ENCODE measurements at places on chromosomes 5 and 9.

GRCh38 chr9:117435630-117436261 is 20.9 kb upstream of the ASTN2 start:
- DNase-seq = no peak

DNA sequence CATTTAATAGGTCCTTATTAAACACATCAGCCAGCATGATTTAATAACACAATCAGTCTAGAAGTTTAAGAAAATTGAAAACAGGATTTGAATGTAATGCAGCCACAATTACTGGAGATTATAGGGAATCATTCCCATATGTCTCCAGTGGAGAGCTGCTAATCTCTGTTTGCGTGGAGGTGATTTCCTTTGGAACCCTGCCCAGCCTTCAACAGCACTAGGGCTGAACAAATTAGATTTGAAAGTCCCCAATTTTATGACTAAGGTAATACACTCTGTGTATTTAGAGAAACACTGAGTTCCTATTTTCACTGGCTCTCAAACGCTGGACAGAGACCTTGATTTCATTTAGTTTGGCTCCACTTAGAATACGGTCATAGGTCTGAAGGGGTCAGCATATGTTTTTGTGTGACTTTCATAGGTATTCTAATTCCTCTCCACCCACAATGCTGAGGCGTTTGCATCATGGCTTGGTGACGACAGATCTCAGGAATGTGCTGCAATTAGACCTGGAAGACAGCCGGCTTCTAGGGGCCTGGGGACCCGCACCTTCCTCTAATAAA is 508.3 kb downstream of the EBF1 start:
- DNase-seq = no peak

GRCh38 chr5:134555223-134555889 is 29.9 kb downstream of the JADE2 start:
- peak; percentile 30 for DNase-seq

GRCh38 chr5:81908044-81908443 is 63.8 kb upstream of the ATG10 start:
- DNase-seq = no peak

DNA sequence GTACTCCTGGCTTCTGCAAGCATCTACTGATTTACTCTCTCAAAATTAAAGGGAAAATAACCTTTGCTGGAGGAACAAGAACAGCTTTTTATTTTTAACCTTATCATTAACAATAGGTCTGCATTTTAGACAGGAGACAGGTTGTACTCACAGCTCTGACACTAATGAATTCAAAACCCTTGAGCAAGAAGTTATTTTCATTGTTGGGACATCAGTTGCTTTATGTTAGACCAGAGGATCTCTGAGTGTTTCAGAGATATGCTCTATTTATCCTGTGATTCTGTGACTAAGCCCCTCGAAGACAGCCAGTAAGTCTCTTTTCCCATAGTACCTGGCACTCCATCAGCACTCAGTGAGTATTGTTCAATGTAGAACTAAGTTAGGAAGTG is 190.2 kb upstream of the PCSK5 start:
- no peak for DNase-seq

DNA sequence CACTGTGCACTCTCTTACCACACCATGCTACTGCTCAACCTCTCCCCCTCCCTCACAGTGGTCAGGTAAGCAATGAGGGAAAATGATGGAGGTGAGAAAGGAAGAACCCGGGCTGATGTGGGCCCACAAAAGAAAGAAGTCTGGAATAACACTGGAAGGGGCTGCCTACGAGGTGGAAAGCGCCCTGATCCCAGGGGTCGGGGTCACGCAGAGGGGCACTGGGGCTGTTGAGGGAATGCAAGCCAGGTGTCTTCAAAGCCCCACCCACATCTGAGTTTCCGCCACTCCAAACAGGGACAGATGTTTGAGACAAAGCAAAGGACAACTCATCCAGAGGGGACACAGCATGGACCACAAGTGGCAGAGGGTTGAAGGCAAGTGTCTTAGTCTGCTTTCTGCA is 4.2 kb downstream of the TNIP1 start:
- no peak for DNase-seq

DNA sequence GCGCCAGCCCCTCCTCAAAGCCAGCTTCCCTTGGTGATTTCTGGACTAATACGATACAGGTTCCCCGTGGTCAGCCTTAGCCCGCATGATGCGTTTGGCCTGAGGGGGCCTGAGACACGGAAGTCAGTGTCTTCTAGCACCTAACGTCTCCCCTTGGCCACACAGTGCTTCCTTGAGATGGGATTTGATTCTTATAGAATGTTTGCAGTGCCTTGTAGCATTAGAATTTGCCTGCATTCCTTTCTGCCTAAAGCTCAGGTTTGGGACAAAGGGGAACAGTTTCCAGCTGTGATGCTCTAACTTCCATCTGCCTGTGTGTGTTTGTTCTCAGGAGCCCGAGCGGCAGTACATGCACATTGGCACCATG is 34.4 kb downstream of the CFAP90 start:
- no peak for DNase-seq

- DNase-seq = peak; percentile 72
Observed at GRCh38 chr5:41924872-41925554, at the start of gene FBXO4. Gene FBXO4 (plus strand): TSS chr5:41925281. CDS start chr5:41925310, 29 bp downstream.

DNA sequence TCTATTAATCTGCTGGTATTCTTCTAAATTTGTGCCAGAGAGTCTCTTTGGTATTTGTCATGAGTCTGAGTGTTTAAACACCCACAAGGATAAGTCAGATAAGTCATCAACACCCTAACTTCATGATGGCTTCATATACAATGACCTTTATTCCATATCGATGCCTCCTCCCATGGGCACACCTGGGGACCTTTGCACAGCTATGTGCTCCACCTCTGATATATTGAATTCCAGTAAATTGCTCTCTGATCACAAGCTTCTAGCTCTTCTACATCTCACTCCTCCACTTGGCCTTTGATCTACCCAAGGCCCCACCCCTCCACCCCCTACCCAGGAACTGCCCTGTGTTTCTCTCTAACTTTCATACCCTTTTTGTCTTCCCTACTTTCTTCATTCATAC is 102.7 kb upstream of the MIER3 start:
- no peak for DNase-seq

DNA sequence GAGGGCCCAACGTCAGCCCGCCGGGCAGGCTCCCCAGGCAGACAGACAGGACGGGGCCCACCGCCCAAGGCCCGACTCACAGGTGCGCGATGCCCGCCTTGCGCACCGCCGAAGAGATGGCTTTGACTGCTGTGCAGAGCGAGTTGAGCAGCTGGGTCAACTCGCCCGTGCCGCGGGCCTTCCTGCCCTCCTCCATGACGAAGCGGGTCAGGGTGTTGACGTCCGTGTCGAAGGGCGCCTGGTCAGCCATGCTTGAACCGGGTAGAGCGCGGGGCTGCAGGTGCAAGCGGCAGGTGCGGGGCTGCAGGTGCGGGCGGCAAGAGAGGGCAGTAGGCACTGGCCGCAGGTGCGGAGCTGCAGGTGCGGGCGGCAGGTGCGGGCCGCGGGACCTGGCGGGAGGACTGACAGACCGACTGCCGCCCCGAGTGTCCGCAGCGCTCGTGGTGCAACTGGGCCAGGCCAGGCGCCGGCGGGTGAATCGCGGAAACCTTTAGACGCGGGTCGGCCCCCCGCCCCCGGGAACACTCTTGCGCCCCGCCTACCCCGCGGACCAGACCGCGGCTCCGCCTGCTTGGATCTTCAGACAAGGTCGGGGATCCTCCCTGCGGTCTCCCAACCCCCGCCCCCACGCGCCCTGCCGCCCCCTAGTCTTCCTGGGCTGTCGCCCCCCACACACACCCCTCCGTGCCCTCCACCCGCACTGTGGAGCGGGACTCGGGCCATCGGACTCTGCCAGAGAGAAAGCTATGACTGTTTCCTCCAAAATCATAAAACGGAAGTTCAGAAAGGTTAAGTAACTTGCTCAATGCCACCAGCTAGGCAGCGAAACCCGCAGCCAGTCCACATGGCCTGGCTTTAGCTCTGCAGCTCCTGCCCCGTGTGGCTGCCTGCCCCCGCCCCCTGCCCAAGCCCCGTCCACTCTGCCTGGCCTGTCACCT is at the start of gene FBP1:
FBP1 (minus strand) TSS at position 458 of the 938 bp plus-strand sequence; CDS start at position 250, 208 bp downstream.
- peak; percentile 33 for DNase-seq

DNA sequence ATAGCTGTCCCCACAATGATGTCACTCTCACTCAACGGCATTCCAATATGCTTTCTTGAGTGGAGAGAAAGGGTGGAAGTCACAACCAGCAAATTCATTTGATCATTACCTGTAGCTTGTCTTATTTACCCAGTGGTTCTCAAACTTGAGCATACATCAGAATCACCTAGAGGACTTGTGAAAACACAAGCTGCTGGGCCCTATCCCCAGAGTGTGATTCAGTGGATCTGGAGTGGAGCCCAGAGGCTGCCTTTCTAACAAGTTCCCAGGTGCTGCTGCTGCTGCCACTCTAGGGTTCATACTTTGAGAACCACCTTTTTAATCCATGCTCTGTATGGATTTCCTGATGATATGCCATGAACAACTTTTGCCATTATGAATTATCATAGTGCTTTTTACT is 94.7 kb downstream of the KLHL3 start:
- no peak for DNase-seq

DNA sequence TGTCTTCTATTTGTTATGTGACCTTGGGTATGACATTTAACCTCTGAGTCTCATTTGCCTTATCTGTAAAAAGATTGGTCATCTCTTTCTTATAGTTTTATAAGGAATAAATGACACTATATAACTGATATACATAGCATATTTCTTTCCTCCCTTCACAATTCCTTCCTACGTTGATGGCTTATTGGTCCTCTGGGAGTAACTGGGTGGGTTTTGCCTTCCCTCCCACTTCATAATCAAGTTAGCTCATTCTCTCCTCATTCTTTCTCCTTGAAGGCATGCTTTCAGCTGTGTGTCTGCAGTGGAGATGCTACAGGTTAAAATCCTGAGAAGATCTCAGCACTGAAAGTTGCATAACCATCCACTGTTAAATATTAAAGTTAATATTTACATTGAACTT is 382.4 kb downstream of the TMEM38B start:
- DNase-seq = no peak

GRCh38 chr9:114592356-114592755 is 4.8 kb downstream of the ATP6V1G1 start:
- peak; percentile 62 for DNase-seq

GRCh38 chr9:19583890-19584289 is 175.1 kb downstream of the ACER2 start:
- DNase-seq = no peak

DNA sequence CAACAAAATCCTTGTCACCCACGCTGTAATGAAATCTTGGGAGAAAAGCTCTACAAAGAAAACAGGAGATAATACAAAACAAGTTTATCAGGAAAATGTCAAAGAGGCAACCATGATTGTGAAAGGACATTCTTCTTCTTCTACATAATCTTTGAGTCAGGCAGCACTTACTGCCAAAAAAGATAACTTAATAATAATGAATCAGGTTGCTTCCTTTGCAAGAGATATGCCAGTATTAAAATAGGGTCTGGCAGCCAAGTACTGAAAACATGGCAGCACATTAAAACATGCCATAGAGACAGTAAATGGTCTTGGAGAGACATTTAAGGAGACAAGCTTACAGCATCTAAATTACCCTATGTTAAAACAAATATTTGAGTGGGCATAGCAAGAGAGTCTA is 1573.4 kb downstream of the EFNA5 start:
- DNase-seq = no peak

DNA sequence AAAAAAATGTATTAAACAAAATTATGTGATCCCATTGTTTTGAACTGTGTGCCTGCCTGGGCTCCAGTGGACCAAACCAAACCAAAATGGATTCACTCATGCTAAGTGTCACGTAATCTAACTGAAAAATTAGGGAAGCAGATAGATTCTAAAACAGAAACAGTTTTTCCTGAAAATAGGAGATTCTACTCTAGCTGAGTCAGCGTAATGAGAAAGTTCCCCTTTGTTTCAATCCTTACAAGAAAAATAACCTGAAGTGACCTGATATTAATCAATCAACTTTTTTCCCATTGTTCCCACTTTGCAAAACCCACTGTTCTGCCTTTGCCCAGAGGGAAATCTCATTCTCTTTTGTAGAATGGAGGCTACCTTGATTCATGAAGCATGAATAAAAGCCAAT is 682.4 kb upstream of the CDH10 start:
- no peak for DNase-seq

DNA sequence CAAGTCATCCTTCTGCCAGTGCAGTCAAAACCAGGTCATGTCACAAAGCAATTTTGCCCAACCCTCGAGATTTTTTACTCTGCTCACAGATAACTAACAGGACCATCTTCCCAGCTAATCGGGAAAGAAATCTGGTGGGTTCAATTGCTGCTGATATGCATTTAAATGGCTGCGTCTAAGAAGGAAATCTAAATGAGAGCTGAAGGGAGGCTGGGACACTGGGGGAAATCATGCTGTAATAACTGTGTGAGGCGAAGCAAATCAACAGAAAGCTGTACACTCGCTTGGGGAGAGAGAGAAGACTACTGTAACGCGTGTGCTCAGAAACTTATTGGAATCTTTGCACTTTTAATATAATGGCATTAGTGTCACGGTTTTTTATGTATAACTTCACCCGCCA is 535.0 kb downstream of the CDK5RAP2 start:
- no peak for DNase-seq

DNA sequence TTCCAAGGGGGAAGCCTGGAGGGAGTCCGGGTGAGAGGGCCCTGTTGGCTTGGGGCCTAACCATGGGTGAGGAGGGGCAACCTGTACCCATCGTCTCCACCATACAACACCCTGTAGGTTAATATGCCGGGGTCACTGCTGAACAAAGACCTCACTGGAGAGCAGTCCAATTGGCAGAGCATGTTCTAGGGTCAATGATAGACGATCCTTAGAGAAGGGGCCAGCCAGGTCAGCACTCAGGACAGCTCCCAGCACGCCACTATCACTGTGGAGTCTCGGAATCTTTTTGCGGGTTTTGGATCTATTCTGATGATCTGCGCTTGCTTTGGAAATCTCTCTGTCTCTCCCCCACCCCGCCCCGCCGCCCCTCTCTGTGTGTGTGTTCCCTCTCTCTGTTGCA is 218.4 kb upstream of the MVB12B start:
- DNase-seq = no peak

Data from T-helper 1 cell (primary cell).